Left lung (tissue), 14 donors: ENCODE measurements at places on chromosomes 4 and X. TPM values are rescaled to one million over a fixed set of nuclear protein-coding genes. Genes with fewer than 3 reads are reported as not detected.

Gene TMSB15A
- total RNA-seq, result 2.1 TPM

DNA sequence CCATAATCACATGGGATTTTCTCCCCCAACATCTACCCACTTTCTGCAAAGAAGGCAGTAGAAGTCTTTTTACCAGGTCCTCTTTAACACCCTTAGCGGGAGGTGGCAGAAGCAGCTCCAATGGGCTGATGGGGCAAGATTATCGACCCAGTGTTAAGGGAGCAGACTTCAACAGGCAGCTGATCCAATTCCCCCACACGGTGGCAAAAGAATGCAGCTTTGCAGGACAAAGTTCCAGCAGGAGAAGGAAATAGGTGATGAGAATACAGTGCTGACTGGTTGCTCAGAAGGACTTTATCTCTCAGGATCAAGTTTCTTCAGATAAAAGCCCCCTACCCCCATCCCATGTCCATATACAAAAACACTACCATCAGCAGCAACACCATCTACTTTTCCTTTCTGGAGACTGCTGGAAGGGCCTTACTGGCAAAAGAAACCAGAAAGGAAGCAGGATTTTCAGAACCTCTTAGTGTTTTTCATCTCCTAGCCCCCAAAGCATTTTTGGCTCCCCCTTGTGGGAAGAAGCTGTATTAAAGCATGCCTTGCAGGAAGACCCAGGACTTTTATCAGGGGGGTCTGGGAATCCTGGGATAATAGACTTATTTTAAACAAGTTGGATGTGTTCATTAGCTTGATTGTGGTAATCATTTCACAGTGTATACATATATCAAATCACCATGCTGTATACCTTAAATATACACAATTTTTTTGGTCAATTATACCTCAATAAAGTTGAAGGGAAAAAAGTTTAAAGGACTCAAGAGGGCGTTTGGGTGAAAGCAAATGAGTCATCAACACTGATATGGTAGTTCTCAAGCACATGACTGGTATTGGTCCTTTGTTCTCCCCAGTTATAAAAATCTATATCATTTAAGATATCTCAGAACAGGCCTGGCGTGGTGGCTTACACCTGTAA is 146.4 kb downstream of the GPC3 start:
- no peak for DNase-seq

DNA sequence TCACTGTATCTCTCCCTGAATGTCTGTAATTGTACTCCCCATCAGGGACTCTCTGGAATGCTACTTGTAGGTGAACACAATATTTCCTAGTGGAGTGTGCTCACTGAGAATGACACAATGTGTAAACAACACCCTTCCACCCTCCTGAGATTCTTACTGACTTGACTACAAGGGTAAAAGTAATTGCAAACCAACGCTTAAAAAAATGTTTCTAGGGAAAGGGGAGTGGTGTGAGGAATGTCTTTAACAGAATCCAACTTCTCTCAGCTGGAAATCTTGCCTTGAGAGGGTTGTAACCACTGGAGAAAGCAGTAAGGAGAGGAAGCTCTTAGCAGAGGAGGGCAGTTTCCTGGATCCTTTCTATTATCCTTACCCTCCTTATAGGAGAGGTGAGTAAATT is 5.1 kb upstream of the RAPGEF2 start:
- DNase-seq, result no peak

- no peak for DNase-seq
These were observed 102.6 kb downstream of the FSTL5 start for GRCh38 chr4:162061214-162061613.
